HuH-7.5 (cell line): ENCODE measurements at places on chromosomes 11 and 22.

DNA sequence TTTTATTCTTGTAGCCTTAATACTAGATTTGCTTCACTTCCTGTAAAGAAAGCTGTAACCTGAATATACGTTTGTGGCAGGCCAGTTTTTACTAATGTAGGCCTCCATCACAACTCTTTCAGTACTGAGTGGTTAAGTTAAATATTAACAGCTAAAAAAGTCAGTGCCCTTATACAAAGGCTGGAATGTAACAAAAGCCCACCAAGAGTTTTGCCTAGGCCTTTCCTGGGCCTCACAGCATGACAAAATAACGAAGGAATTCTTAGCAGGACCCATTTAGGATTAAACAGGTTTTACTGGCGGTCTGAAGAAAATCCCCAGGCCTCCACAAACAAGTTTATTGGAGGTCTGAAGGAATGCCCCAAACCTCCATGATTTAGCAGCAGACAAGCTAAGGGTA, 43.7 kb downstream of the PIWIL3 start:
- DNase-seq, result no peak

DNA sequence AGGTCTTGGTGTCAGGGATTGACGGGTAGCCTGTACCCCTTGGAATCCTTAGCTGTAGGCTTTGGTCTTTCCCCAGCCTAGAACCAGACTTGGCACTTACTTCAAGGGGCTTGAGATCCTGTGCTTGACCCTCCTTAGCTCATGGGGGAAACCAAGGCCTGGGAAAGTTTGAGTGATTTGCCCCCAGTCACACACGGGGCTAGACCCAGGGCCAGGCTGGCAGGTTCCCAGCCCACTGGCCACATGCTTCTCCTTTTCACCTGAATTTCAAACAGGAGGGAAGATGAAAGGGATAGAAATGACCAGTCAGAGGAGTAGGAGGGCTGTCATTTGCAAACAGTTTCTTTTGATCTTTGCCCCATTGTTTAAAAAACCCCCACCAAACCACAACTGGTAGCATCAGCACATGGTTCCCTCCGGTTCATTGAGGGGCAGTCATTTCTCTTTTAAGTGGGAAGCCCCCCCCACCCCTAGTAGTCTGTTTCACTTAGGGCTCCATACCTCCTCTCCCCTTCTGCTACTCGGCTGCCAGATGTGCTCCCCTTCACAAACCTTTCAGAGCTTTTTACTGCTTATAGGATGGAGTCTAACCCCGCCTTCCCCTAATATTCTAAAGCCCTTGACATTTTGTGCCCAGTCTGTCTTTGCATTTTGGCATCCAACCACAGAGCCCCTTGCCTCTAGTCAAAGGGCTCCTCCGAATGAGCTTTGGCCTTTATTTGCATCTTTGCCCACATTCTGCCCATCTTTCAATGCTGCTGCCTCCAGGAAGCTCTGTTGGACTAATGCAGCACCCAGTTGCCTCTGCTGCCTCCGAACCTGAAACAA, 37.6 kb downstream of the ZNRF3 start:
- DNase-seq, result no peak

- DNase-seq, result no peak
These were observed 63.8 kb downstream of the BTG4 start for GRCh38 chr11:111448414-111448813.

DNA sequence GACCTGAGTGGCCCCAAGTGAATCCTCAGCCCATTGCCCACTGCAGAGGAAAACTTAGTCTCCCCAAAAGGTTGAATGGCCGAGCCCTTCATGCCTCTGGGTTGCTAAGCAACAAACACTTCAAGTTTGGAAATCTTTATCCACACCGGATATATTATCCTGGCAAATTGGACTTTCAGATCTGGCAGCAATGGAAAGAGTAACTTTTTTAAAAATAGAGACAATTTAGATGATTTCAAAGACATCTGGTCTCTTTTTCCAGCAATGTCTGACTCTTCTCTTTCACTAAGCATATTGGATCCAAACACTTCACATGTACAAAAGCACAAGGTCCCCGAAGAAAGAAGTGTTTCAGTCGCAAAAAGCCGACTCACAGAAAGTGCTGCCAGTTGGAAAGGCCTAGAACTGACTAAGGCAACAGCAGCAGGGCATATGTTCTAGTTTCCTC, 505.3 kb downstream of the SOX6 start:
- DNase-seq, result no peak

DNA sequence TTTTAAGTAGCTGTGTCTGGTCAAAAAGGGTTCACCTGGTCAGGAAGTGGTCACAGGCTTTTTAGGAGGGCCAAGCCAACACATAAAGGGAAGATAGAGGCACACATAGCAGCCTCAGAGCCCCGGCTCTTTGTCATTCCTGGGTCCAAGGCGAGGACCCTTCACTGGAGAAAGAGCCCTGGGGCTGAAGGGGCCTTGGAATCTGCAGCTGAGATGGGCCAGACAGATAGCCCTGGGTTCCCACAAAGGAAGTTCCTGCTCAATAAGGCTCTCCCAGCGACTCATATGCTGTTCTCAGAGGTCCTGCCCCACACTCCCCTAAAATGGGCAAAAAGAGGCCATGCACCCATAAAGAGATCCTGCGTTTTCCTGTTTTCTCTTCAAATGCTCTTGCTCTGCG, 77.7 kb downstream of the LINC01488 start:
- DNase-seq, result no peak

- no peak for DNase-seq
These were observed 17.2 kb downstream of the CREB3L1 start for GRCh38 chr11:46294365-46295309.

GRCh38 chr11:2945757-2946287, 16.6 kb upstream of the PHLDA2 start:
- no peak for DNase-seq

DNA sequence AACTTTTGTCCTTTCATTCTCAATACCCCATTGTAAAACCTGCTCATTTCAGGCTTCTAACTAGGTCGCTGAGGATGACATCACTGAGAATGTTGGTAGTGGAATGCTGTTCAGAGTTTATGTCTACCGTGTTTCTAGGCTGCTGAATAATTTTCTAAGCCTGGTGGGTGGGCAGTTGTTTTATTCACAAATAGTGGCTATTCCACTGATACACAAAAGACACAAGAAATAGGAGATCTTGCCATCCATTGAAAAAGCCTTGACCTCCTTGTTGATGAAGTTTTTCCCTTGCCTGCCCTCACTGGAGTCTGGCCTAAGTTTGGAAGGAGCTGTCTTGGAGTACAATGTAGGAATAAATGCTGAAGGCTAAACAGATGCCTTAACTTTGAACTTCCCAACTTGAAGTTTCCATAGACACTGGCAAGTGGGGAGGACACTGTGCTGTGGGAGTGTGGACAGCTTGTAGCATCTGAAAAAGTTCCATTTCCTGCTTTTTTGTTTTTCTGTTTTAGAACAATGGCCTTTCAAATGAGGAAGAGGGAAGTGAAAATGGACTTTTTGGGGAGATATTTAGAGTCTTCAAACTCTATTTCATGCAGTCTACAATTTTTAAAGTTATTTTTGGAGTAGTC, 59.2 kb downstream of the TRIM44 start:
- no peak for DNase-seq

GRCh38 chr11:40445391-40445790, 1014.1 kb downstream of the LRRC4C start:
- DNase-seq, result no peak
